NCI-H1930 (cell line): ENCODE measurements at places on chromosomes 12 and 14.
A peak's percentile ranks its signal among the peaks of the same experiment; 100 is the strongest.

GRCh38 chr12:33265900-33266299 is 173.7 kb downstream of the SYT10 start:
- no peak for DNase-seq

DNA sequence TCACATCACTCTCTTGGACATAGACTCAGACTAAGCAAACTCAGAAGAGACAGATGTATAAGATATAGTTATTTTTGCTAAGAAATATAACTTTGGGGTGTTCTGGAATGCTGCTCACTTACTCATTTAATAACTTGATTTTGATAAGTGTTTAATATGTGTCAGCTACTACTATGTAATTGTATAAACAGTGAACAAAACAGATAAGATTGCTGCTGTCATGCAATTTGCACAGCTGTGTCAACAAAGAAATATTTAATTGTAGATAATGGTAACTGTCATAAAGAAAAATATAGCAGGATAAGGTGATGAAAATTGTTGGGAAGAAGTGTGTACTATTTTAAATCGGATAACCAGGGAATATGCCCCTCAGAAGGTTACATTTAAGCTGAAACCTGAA is 84.1 kb upstream of the ZDHHC17 start:
- DNase-seq, result no peak

- no peak for DNase-seq
Measured at GRCh38 chr12:56721216-56721615, 3.9 kb downstream of the NACA start.

GRCh38 chr12:88185988-88186387 is 43.9 kb downstream of the TMTC3 start:
- DNase-seq, result no peak

DNA sequence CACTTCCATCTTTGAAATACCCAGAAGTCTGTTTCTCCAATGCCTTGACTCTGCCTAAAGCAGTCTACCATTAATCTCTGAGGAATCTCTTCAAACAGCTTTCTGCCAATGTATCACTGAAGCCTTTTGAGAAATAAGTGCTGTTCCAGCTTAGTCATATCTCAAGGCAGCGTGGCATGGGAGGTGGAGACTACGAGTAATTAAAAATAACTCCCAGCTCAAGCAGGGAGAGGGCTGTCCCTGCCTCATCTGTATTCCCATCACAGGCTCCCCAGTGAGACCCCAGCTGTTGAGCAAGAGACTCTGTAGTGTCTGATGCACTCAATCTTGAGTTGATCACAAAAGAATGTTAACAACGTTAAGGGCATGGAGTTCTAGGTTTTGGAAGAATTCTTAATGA is 700.6 kb downstream of the DIO2 start:
- no peak for DNase-seq

GRCh38 chr12:23084236-23084995 is 459.4 kb downstream of the ETNK1 start:
- peak; percentile 20 for DNase-seq
